CD8-positive, alpha-beta memory T cell (primary cell): ENCODE measurements at places on chromosomes 6 and 20.

GRCh38 chr6:118789419-118789818 is 104.5 kb upstream of the ASF1A start:
- no peak for DNase-seq

GRCh38 chr6:119834418-119834817 is 484.9 kb upstream of the MAN1A1 start:
- no peak for DNase-seq

GRCh38 chr20:24836041-24836533 is 113.0 kb upstream of the CST7 start:
- no peak for DNase-seq

GRCh38 chr6:35425284-35425683 is 26.9 kb upstream of the FANCE start:
- DNase-seq: no peak

DNA sequence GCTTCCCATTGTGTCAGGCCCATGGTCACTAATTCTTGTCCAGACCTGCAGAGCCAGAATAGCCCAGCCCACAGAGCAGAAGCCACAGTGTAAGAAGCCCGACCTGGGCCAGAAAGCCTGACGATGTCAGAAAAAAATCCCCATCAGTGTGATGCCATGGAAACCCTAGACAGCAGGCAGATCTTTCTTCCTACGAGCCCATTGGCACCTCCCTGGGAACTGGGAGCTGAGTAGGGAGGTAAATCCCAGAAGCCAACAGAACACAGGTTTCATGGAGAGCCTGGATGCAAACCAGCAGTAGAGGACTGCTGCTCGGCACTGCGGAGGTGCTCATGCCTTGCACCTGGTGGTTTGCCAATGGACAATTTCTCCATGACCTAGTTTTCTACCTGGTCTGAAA is 82.2 kb upstream of the SLC22A16 start:
- DNase-seq: no peak

GRCh38 chr6:151733680-151734320 is 73.7 kb upstream of the ESR1 start:
- DNase-seq: no peak

DNA sequence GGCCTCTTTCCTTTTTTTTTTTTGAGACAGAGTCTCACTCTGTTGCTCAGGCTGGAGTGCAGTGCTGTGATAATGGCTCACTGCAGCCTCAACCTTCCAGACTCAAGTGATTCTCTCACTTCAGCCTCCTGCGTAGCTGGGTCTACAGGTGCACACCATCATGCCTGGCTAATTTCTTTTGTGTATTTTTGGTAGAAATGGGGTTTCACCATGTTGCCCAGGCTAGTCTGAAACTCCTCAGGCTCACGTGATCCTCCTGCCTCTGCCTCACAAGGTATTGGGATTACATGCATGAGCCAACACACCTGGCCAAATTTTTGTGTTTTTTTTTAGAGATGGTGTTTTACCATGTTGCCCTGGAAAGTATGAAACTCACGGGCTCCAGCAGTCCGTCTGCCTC is 29.3 kb downstream of the SRC start:
- DNase-seq: no peak

- DNase-seq: no peak
These were observed 163.1 kb downstream of the ISM1 start for GRCh38 chr20:13384132-13384531.

- no peak for DNase-seq
These were observed 57.8 kb downstream of the PTPN1 start for GRCh38 chr20:50567860-50568548.

- DNase-seq: no peak
These were observed 24.2 kb downstream of the TBC1D7 start for GRCh38 chr6:13304101-13304500.

DNA sequence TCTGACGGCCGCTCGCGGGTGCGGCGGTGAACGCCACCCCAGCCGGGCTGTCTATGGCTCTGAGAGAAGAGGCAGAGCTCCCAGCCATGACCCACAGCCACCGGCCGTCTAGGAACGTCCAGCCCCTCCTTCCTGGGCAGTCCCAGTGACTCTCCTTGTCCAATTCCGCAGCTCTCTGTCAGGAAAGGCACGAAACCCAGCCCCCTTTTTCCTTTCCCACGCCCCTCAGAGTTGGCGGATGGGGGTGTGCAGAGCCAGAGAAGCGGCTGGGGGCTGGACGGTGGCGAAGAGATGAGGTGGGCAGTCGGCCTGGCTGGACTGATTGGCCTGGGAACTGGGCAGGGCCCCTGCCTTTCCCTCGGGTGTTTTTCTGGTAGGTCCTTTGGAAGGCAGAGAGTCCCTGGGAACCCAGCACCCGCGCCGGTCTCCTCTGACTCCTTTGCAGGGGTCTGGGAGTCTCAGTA is 1.5 kb downstream of the EBF4 start:
- no peak for DNase-seq

DNA sequence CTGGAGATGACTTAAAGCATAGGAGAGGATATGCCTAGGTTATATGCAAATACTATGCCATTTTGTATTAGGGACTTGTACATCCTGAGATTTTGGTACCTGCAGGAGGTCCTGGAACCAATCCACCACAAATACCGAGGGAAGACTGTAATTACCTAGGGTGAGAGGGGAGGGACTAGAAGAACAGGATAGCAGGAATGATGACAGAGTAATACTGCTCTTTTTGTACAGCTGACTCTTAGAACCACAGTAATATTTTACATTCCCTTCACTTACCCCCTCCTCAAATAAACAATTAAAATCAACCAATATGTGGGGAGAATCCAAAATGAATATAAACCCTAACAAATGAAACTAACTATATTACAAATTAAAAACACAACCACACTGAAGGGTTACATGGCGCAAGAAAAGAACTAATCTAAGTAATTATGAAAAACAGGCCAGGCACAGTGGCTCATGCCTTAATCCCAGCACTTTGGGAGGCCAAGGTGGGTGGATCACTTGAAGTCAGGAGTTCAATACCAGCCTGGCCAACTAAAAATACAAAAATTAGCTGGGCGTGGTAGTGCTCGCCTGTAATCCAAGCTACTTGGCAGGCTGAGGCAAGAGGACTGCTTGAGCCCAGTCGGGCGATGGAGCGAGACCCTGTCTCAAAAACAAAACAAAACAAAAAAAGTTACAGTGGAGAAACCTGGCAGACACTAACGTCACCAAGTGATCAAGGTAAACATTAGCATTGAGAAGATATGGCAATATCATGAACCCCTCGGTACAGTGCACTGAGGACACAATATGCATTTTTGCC is 37.1 kb downstream of the MAP1LC3A start:
- no peak for DNase-seq
